Activated naive CD8-positive, alpha-beta T cell treated with anti-CD3 and anti-CD28 coated beads for 36 hours (primary cell): ENCODE measurements at places on chromosomes 1 and 21. TPM values are rescaled to one million over a fixed set of nuclear protein-coding genes. Genes with fewer than 3 reads are reported as not detected.

Gene RIPPLY3
- total RNA-seq: 0.10 TPM

DNA sequence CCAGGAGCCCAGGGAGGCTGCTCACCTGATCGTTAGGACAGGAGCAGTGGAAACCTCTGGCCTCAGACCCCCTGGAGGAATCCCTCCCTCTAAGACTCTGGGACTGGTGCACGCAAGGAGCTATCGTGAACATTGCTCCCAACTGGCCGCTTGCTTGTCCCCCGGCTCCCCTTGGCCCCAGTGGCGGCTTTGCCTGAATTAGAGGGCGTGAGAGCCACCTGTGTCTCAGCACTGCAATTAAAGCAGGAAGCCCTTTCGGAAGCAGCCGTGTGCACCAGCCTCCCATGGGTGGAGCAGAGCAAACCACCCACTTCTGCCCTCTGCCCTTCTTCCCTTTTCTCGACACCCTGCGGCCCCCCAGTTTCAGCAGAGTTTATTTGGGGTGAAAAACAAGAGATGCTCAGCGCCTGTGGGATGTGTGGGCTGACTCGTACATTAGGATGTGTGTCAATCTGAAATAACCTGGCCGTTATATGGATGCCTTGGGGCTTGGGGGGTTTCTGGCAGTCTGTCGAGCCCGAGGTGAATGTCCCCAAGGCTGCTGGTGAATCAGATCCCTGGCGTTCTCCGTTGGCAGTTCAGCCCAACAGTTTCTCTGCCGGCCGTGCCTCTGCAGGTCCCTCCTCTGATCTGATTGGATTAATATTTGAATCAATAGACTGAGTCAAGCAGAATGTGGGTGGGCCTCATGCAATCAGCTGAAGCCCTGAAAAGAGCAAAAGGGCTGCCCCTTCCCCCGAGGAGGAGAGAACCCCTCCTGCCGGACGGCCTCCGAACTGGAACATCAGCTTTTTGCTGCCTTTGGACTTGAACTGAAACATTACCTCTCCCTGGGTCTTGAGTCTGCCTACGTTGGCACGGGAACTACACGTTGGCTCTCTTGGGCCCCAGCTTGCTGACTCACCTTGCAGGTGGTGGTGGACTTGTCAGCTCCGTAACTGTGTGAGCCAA is 7.3 kb upstream of the UMODL1 start:
- no peaks in the 10 kb centered on the region for H3K27me3 ChIP-seq
- H3K4me3 ChIP-seq: peak overlapping the region; percentile 80
- peaks cover 50% of the 10 kb centered on the region for H3K4me1 ChIP-seq
- no peaks in the 10 kb centered on the region for H3K36me3 ChIP-seq

- H3K27me3 ChIP-seq: no peaks in the 10 kb centered on the region
- H3K27ac ChIP-seq: no peak overlapping the region
- no peak overlapping the region for H3K4me3 ChIP-seq
- no peak for DNase-seq
- H3K36me3 ChIP-seq: peaks cover 2% of the 10 kb centered on the region
- no peaks in the 10 kb centered on the region for H3K4me1 ChIP-seq
Measured at GRCh38 chr1:108916788-108917187, 40.0 kb downstream of the GPSM2 start.

- H3K4me3 ChIP-seq: no peak overlapping the region
- peaks cover 2% of the 10 kb centered on the region for H3K4me1 ChIP-seq
- H3K27me3 ChIP-seq: no peaks in the 10 kb centered on the region
- H3K27ac ChIP-seq: no peak overlapping the region
- DNase-seq: no peak
- no peaks in the 10 kb centered on the region for H3K36me3 ChIP-seq
Measured at GRCh38 chr1:43506233-43506632, 24.4 kb upstream of the PTPRF start.

- H3K27me3 ChIP-seq: no peaks in the 10 kb centered on the region
- peak overlapping the region; percentile 71 for H3K4me3 ChIP-seq
- H3K36me3 ChIP-seq: peaks cover 2% of the 10 kb centered on the region
Measured at GRCh38 chr1:172180501-172181285, 239.8 kb upstream of the C1orf105 start.

DNA sequence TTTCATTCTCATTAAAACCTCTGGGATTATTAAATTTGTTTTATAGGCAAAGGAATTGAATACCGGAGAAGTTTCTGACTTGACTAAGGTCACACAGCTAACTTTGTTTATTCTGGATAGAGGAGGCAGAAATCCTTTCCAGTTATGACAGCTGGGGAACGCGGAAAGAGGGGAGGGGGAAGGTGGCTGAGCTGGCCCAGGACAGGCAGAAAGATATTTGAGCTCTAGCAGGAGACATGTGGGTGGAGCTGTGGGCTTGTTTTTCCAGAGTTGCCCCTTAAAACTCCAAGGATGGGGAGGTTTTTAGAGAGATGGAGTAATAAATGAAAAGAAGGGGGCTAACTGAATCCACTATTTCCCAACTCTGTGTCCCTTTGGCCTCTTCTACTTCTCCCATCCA is 27.8 kb downstream of the FOXD2 start:
- DNase-seq: no peak
- H3K27me3 ChIP-seq: peaks cover 40% of the 10 kb centered on the region
- no peaks in the 10 kb centered on the region for H3K4me1 ChIP-seq
- H3K27ac ChIP-seq: no peak overlapping the region
- H3K36me3 ChIP-seq: no peaks in the 10 kb centered on the region

DNA sequence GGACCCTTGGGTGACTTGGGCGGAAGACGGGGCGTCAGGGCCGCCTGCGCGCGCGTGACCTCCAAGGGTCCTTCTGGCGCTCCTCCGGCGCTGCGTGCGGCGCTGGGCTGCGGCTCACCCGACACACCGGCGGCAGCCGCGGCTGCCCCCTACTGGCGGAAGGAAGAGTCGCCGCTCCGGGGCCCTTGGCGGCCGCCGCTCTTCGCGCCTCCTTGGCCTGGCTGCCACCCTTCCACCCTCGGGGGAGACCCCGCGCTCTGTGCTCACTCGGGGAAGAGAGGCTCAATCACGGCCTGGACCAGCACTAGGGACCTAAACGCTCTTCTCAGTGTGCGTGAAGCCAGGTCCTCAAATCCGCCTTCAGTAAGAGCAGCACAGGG is 89.7 kb downstream of the DMRTA2 start:
- H3K4me3 ChIP-seq: peak overlapping the region; percentile 4
- peaks cover 65% of the 10 kb centered on the region for H3K27me3 ChIP-seq
- no peak overlapping the region for H3K27ac ChIP-seq
- peaks cover 4% of the 10 kb centered on the region for H3K4me1 ChIP-seq

GRCh38 chr1:44810101-44810761 is 1.9 kb downstream of the BTBD19 start:
- H3K36me3 ChIP-seq: peaks cover 26% of the 10 kb centered on the region
- H3K4me3 ChIP-seq: peak overlapping the region; percentile 74
- DNase-seq: no peak
